Right hindlimb (tissue), 1 donor: ENCODE measurements at places on chromosomes 1 and 21.

DNA sequence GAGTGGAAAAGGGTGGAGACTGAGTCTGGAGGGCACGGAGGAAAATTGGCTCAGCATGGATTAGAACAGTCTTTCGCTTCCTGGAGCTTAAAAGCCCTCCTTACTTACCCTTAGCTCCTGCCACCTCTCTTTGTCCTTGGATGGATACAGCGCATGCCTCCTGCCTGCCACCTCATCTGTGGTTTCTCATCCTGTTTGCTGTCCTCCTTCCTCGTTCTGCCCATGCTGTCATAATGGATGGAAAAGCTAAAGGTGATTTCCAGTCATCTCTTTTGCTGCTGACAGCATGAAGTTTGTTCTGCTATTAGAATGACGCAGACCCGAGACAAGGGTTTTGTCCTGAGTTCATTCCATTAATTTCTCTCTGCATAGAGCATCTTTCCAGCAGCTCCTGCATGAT, 425.9 kb downstream of the KIF26B start:
- DNase-seq: no peak

DNA sequence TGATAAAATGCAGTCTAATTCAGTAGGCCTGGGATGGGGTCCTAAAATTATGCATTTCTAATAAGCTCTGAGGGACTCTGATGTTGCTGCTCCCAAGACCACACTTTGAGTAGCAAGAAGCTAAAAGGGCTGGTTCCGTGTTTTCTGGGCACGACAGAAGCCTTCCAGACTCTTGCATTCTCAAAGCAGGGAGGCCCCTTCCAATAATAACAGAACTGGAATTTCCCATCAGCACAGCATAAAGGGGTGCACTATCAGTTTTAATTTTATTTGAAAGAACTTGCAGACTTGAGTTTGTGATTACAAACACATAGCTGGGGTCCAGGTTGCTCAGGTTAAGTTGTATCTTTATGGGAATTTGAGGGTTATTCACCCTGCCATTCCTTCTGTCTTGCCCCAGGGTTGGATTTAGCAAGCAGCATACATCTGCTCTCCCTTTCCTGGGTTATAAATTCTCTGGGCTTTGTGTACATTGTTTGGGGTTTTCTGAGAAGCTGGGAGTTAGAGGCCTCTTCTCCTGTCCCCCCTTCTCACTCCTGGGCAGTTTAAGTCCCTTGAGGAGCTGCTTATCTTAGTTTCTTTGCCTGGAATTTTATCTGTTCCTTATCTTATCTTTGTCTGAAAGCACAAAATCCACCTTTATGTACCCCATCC, 94.2 kb upstream of the SLC2A1 start:
- no peak for DNase-seq

- peak; percentile 24 for DNase-seq
Observed at GRCh38 chr1:24695202-24695974, 49.9 kb upstream of the CLIC4 start.

DNA sequence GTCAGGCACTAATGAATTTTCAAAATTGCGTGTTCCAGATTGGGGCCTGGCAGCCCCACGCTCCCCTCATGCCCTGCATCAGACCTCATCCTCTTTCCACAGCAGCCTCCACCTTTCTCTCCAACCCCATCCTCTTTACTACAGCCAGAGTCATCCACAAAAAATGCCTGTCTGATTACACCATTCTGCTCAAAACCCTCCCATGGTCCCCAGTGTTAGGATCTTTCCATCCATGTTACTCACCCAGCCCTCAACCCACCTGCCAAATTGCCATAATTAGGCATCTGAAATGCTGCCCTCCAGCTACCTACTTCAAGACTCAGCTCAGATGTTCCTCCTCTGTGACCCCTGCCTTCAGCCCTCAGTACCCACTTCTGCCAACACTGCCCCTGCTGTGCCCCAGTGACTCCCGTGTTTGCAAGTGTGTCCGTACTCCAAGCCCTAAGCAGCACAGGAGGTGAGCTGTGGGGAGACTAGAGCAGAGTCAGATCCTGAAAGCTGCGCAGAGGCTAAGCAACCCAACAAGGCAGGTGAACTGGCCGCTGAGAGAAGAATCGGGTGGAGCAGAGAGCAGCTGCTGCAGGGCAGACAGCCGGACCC, 715 bp upstream of the ARTN start:
- no peak for DNase-seq

DNA sequence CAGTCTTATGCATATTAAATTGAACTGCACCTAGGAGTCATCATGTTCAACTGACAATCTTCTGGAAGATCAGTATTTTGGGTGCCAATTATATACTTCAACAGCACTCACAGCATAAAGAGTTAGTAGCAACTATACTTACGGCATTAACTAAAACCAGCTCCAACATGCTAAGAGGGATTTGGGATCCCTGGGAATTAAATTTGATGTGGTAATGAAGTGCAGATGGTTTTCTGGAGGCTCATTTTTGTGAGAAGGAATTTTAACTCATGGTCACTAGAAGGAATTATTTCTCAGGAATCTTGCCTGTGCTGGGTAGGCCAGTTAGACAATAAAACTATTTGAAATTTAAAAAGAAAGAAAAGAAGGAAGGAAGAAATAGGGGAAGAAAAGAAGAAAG, 18.3 kb downstream of the IFI44 start:
- DNase-seq: no peak

DNA sequence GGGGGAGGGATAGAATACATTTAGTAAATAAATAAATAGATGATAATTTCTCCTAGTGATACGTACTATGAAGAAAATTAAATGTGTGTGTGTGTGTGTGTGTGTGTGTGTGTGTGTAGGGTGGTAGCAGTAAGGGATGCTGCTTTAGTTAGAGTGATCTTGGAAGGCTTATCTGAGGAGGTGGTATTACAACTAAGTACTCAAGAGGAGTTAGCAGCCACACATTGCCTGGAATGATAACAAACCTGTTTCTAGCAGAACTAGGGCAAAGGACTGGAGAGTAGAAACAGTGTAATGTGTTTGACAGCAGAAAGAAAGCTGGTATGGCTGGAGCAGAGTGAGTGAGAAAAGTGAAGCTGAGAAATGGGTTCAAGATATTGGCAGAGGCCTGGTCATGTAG, 58.3 kb upstream of the FASLG start:
- DNase-seq: no peak

DNA sequence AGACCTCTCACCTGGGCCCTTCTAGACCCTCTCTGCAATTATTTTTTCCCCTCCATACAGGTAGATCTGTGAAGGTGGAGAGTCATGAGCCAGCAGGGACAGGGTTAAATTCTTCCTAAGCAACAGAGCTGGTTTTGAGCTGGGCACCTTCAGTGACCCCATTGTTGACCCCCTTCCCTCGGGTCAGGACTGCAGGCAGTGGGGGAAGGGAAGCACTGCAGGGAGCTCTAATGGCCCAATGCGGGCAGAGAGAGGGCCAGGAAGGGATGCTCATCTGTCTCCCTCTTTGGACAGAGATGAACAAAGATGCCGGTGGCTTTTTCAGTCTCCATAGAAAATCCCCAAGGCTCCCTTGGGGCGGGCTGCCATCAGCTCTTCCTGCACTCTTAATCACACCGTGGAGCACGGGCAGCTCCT, 21.4 kb downstream of the SOX13 start:
- DNase-seq: no peak

GRCh38 chr21:30234643-30235042, 18.7 kb upstream of the CLDN8 start:
- DNase-seq: no peak

DNA sequence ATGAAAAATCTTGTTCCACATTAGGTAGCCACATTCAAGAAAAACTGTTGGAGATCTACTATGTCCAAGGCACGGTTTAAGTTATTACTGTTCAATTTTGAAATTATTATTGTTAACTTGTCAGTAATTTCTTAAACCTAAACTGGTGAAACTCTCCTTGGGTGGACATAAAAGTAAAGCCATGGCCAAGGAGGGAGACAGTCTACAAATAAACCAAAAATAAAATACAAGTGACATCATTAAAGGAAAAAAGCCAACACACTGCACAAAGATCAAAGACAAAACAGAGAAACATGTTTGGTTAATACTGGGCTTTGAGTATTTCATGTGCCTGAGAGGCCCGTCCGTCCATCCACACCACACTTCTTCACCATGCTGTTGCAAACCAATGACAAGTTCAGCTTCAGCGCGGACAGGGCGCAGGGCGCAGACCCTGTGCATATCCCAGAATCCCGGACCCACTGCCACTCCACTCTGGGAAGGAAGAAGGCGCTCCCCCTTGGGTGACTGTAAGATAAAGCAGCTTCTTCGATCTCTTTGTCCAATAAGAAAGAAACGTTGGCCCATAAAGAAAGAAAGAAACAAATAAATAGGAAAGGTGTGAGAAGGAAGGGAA, 918 bp upstream of the RASAL2 start:
- peak; percentile 53 for DNase-seq

- no peak for DNase-seq
Observed at GRCh38 chr1:1132042-1132950, 16.4 kb upstream of the C1orf159 start.

DNA sequence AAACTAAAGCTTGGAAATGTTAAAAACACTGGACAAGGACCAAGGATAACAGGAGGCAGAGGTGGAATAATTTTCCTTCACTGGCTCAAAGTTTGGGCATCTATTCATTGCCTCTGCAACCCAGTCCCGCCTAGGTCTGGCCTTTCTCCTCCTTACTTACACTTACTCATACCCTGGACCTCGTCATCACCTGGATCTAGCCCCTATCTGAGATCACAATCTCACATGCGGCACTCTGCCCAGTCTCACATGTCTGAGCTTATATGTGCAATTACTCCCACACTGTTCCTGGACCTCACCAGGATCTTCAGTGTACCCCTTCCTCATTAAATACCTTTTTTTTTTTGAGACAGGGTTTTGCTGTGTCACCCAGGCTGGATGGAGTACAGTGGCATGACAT, 37.6 kb downstream of the NVL start:
- DNase-seq: no peak

DNA sequence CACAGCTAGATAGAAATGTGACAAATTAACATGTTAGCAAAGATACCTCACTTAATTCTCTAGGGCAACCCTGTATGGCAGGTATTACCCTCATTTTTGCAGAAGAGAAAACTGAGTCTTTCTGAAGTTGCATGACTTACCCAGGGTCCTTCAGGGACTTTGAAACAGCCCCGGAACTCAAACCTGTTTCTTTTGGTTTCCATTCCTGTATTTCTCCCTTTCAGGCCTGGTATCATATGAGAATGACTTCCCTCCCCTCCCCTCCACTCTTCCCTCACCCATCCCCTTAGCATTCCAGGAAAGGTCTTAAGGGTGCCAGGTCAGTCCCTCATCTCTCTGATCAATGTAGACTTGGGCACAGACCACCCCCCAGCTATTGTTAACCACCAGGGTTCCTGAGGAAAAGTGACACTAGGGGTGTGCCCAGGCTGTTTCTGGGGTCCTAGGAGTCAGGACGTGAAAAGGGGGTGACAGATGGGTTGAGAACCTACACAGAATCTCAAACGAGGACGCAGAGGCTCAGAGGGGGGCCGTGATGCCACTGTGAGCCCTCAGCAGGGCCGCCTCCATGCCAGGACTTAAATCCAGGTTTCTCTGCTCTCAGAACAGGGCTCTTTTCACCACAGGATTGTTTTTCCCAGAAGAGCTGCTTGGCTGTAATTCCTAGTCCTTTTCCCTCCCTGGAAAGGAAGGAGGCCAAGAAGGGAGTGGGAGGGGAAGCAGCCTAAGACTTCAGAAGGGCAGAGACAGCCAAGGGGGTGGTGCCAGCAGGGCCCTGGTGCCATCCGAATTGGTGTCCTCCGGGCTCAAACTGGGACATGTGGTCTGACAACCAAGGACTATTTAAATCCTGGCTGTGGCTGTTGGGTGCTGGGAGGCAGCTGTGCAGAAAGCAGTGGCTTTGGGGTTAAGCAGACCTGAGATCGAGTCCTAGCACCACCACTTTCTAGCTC, 2.1 kb upstream of the WASF2 start:
- peak; percentile 74 for DNase-seq
